ENCODE measurements at places on chromosomes 4 and X.

DNA sequence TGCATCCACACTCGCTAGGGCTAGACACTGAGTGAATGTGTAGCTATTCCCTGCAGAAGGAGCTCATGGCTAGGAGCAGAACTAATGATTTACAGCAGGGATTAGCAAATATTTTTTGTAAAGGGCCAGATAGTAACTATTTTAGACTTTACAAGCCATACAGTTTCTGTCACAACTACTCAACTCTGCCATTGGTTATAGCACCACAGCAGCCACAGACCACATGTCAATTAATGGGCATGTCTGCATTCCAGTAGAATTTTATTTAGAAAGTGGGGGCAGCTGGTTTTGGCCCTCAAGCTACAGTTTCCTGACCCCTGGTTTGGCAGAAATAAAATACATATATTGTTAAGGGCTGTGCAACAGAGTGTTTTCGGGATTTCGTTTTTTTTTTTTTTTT, 192.6 kb downstream of the FRMPD4 start:
- no peak for DNase-seq

- DNase-seq, result no peak
These were observed 597.0 kb upstream of the PABPC4L start for GRCh38 chr4:134798573-134798972.

DNA sequence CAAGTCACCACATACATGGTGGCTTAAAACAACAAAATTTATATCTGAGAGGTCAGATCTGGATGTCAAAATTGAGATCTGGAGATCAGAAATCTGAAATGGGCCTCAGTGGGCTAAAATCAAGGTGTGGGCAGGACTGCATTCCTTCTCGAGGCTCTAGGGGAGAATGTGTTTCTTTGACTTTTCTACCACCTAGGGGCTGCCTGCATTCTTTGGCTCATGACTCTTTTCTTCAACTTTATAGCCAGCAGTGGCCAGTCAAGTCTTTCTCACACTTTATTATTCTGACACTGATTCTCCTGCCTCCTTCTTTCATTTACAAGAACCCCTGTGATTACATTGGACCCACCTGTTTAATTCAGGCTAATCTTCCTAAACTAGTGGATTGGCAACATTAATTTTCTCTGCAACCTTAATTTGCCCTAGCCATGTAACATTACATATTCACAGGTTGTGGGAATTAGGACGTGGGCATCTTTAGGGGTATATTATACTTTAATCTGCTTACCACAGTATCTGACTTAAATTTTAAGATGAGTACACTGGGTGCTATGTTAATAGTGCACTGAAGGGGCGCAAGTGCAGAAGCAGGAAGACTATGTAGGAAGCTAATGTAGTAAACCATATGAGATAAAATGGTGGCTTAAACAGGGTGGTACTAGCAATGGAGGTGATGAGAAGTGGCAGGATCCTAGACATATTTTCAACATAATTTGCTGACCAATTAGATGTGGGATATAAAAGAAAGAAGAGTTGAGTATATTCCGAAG, 188.0 kb downstream of the SLC4A4 start:
- no peak for DNase-seq

DNA sequence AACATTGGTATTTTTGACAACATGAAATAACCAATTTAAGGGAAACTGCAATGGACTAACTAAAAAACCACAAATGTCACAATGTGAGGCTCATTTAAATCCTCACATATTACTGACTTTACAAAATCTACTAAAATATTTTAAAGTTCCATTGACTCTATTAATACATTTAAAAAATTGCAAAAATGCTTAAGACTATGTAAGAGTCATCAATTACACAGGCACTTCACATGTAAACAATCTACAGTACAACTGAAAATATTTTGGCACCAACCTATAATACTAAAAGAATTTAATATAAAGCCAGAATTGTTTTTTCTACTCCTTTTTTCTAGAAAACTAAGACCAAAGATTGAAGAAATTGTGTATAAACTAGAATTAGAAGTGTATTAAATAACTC, 76.8 kb upstream of the RBMXL3 start:
- DNase-seq, result no peak

- DNase-seq, result no peak
These were observed 36.5 kb downstream of the SH3RF1 start for GRCh38 chr4:169234137-169234855.

DNA sequence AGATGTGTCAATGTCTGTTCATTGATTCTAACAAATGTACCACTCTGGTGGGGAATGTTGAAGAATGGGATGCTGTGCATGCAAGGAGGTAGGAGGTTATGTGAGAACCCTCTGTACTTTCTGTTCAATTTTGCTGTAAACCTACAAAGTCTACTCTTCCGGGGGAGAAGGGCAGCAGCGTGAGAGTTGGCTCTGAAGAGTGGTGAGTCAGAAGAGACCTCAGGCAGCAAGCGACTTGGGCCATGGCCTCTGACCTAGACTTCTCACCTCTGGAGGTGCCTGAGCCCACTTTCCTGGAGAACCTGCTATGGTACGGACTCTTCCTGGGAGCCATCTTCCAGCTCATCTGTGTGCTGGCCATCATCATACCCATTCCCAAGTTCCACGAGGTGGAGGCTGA, 26.7 kb downstream of the MANBA start:
- no peak for DNase-seq

GRCh38 chr4:148778980-148779675, 336.9 kb upstream of the NR3C2 start:
- DNase-seq, result no peak

DNA sequence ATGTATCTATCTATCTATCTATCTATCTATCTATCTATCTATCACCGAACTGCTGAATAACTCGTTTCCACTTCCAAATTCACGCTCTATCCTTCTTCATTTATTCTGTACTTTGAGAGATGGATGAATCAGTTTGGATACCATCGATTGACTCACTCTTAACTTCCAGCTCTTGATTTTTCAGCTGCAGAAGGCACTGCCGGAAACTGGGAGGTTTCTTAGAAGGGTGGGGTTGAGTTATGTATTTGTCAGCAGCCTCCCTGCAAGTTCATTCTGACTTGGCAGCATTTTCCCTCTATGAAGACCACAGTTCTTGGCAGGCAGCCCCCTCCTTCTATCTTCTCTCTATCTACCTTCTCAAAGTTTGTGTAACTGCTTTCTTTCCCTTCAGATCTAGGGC, 112.0 kb upstream of the MAGEB18 start:
- no peak for DNase-seq

GRCh38 chrX:65689377-65689776, 21.9 kb downstream of the MSN start:
- no peak for DNase-seq

DNA sequence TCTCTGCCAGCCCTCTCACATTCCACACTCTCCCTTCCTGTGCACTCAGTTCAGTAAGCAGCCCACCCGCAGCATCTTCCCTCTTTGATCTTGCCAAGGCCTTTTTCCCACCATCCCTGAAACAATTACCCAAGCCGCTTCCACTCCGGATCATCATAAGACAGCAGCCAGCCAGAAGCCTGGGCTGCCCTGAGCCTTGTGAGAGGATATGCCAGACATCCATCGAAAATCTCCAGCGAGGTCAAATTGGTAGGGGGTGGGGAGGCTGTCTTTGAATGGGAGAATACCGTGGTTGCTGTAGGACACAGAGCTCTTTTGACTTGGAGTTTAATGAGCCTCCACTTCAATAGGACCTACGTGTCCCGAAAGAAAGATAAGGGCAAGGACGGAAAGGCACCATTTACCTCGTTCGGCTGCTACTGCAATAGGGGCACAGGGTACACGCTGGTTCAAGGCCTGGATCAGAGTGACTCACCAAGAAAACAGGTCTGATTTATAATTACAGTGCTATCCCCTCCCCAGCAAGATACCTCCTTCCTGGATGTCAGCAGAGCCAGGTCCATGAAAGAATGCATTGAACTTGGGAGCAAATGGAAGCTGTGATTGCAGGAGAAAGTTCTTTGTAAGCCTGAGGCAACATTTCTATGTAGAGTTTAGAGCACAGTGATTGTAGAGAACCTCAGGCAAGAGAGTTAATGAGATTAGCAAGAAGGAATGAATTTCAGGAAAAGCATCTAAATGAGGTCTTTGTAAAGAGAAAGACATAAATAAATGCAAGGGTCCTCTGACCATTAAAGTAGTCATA, 39.5 kb downstream of the AMOT start:
- DNase-seq, result no peak

- no peak for DNase-seq
These were observed 5.0 kb downstream of the AWAT2 start for GRCh38 chrX:70044541-70045245.

GRCh38 chrX:13911586-13911985, 94.7 kb upstream of the GPM6B start:
- no peak for DNase-seq

DNA sequence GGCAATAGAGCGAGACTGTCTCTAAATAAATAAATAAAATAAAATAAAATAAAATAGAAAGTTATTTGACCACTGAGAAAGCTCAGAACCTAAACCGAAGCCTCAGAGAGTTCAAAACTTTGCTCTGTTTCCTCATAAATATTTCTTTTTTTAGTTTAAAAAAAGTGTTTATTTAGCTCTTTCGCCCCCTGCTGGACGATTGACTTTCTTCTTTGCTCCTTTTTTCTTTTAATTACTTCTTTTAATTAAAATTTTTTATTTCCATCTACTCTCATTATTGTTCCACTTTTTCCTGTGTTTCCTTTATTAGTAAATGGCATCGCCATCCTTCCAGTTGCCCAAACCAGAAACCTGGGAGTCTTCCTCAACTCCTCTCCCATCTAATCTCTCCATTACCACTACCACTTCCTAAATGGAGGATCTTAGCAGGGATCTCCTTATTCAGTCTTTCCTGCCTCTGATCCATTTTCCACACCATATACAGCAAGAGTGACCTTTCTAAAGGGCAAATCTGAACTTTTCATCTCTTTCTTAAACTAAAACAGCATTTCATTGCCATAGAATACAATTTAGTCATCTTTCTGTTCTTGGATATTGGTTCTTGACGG, 728 bp upstream of the IL13RA2 start:
- DNase-seq, result no peak

GRCh38 chrX:20144491-20144890, 2.9 kb upstream of the EIF1AX start:
- DNase-seq, result no peak

DNA sequence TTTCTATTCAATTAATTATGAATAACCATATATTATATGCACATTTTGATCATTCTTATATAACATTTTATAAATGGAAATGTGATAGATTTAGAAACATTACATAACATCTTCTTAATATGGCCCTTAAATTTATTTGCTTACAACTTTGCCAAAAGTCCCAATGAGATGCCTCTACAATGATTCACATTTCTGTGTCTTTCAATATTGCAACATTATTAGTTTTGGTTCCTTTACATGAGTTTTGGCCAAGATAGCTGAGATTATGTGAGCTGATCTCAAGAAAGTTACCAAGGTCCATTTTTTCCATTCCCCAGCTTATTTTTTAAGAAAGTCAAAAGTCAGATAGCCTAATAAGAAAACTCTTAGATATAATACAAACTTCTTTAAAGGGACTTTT, 361.2 kb downstream of the PCDH7 start:
- DNase-seq, result no peak

- no peak for DNase-seq
These were observed 211.3 kb downstream of the ARHGAP10 start for GRCh38 chr4:147943159-147943638.

GRCh38 chrX:40090961-40091360, 6.8 kb downstream of the BCOR start:
- no peak for DNase-seq

DNA sequence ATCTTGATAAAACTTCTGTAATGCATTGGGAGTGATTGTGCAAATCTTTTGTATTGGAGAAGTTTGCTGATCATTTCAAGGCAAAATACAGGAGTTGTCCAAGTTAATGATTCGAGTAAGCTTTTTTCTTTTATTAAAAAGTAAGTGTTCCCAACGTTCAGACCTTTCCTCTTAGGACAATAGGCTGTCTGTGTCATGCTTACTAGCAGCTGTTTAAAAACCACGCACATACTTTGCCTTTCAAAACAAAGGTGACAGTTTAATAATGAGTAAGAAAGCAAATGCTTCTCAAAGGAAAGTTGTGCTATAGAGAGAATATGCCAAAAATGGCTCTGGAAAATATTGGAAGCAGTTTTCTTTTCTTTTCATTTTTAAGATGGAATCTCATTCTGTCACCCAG, 11.2 kb downstream of the TRAPPC11 start:
- DNase-seq, result no peak

All from posterior vena cava (tissue), 2 donors.